Osteoblast (primary cell): ENCODE measurements at places on chromosomes 2 and 18. TPM values are rescaled to one million over a fixed set of nuclear protein-coding genes. Genes with fewer than 3 reads are reported as not detected.

SCN7A gene
- not detected in 2 replicates for total RNA-seq

CKAP2L gene
- total RNA-seq, result 1.1 and 1.5 TPM in 2 replicates

RTP5 gene
- total RNA-seq, result not detected in 2 replicates

LRATD1 gene
- 5.8 and 10.0 TPM in 2 replicates for total RNA-seq

SULT1C4 gene
- total RNA-seq, result not detected in 2 replicates

CCDC141 gene
- not detected in 2 replicates for total RNA-seq

FSHR gene
- total RNA-seq, result 0.29 and 0.36 TPM in 2 replicates

- DNase-seq, result no peak
Observed at GRCh38 chr2:221465776-221466175, 106.3 kb downstream of the EPHA4 start.

GRCh38 chr2:10405448-10405847 is 42.7 kb downstream of the ODC1 start:
- peak; percentile 99 for DNase-seq

DNA sequence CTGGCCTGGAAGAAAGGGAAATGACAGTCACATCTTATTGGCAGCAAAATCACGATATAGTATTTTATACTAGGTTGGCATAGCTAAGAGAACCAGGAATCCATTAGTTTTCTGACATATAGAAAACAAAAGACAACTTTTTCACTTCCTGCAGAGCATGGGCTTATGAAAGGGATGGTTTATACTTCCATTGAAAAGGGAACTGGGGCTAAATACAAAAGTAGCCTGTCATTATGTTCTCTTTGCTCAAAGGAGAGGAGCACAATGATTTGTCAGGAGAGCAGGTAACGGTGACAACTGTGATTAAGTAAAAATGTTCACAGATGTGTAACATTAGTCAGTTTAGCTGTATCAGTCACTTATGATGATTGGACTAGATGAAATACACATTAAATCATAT is 46.4 kb downstream of the SLC25A12 start:
- no peak for DNase-seq

DNA sequence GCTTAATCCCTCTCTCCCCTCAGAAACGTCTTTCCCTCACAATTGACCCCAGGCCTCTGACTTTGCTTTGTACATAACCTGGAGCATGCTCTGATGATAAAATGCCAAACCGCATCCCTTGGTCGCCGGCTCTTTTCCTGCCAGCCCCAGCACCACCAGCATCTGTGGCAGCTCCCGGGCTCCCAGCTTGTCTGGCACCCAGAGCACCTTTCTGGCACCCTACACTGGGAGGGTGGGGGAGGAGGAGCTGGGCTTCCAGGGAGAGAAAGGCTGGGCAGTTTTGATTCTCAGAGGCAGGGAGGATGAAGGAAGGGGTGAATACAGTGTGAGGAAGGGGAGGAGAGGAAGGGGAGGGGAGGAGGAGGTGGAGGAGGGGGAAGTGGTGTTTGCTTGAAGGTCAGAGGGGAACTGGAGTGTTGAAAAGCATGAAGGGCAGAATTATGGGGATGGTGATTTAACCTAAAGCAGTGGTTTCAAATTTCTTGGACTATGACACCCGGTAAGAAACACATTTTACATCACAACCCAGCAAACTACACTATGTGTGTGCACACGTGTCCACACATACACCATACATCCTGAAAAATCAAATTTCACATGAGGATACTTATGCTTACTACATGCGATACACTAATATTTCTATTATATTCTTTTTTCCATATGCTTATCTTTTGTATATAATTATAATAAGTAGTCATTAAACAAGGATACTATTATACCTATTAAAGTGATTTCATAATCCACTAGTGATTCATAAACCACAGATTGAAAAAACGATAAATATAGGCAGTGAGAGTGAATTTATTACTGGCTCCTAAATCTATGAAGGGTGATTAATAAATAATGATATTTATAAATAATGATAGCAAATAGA is 30.0 kb upstream of the IGFBP2 start:
- DNase-seq, result peak; percentile 15

- DNase-seq, result no peak
Observed at GRCh38 chr18:62486290-62486964, 36.4 kb upstream of the ZCCHC2 start.

DNA sequence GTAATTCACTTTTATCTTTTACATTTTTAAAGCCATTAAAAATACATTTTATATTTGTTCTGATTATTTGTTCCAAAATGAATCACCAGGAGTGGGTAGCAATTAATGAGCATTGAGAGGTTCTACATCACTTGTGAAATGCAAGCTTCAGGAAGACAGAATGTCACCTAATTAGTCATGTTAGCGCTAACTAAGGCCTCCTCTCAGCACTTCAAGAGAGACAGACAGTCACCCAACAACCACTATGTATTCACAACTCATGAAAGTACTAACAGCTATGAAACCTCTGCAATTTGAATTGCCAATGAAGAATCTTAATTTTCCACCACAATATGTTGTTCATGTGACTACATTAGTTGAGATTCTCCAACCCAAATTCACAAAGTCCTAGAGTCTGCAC is 611.0 kb downstream of the KCNJ3 start:
- no peak for DNase-seq

DNA sequence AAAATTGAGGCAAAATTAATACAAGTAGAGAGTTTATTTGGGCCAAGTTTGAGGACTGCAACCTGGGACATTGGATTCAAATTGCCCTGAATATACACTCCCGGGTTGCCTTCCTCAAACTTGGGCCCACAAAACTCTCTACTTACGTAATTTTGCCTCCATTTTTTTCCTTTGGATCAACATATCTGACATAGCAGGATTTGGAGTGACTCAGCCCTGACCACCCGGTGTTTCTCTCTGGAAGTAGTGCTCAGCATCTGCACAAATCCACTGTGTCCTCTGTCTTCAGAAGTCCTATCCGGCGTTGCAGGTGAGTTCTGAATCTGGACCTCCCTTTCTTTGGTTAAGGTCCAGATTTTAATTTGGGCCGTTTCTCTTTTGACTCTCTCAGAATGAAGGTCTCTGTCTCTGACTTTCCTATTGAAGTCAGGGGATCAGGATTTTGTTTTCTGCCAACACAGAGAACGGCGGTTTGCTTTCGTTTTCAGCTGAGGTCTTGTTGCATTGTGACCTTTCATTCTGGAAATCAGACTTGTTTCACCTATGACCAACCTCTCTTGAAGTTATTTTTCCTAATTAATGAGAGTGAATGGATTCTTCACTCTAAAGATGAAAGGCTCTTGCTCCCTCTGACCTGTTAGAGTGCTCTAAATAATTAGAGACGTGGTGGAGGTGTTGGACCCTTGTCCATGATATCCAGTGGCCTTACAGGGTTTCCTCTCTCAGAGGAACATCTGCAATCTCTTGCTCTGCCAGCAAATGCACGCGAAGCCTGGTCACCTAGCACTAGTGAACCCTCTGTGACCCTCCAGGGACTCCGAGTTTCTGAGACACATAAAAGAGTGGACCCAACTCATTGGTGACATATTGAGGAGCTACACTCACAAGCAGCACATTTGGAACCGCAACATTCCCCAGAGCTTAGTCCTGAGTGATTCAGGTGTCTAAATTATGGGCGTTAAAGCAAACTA is 13.6 kb downstream of the TCF23 start:
- no peak for DNase-seq
